NCI-H1694 treated with DMSO at 0.1 percent for 48 hours (cell line): ENCODE measurements at places on chromosomes 1 and 21.

- no peak for DNase-seq
Measured at GRCh38 chr1:90876101-90876500, 145.7 kb downstream of the ZNF644 start.

DNA sequence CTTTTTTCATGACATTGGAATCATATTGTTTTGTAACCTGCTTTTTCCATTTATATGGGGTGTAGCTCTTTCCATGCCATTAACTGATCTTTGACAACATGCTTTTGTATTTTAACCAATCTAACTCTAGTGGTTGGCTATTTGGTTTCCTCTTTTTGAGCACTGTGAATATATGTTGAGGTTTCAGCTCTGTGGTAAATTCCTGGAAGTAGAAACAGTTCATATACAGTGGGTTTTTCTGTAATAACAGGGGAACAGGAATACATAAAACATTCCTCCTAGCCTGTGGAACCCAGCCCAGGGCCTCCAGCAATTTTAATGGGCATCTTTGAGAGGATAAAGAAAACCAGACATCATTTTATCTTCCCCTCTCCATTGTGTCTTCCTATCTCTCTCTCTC lies 17.4 kb downstream of the AZIN2 start:
- DNase-seq: no peak

- DNase-seq: no peak
Measured at GRCh38 chr21:35207322-35207721, 158.2 kb upstream of the RUNX1 start.

GRCh38 chr1:165367375-165367993 lies 11.0 kb upstream of the LMX1A start:
- peak; percentile 56 for DNase-seq

DNA sequence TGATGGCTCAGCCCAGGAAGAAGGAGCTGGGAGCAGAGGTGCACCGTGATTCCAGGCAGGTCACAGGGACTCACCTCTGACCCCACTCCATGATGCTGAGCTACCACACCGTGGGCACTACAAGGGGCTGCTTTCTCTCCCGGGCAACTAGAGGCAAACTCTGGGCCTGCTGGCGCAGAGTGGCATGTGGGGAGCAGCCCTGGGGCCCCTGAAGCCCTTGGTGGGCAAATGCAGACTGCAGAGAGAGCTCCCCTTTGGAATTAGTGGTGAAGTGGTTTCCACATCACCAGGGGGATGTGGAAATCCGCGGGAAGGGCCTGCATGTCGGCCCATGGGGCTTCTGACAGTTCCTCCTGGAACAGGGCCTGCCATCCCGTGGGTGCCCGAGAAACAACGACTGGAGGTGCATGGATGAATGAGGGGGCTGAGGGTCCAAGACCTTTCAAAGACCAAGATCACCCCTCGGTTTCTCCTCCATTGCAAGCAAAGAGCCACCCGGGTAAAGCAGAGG lies 11.8 kb upstream of the MMEL1 start:
- DNase-seq: no peak

DNA sequence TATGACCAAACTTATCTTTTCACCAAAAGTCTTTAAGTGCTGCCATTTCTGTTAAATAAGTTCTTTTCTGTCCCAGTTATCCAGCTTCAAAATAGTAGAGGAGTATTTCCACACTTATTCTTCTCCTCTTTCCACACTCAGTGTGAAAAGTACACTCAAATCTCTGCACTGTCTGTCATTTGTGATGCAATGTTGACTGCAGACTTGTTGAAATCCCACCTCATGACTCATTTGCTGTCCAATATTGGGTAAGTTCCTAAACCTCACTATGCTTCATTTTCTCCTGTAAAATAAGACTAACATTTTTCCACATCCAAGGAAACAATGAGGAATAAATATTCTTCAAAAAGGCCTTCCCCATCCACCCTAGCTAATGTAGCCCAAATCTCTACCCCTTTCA lies 17.5 kb downstream of the LRRIQ3 start:
- no peak for DNase-seq

GRCh38 chr1:182875889-182876288 lies 36.7 kb downstream of the DHX9 start:
- no peak for DNase-seq

DNA sequence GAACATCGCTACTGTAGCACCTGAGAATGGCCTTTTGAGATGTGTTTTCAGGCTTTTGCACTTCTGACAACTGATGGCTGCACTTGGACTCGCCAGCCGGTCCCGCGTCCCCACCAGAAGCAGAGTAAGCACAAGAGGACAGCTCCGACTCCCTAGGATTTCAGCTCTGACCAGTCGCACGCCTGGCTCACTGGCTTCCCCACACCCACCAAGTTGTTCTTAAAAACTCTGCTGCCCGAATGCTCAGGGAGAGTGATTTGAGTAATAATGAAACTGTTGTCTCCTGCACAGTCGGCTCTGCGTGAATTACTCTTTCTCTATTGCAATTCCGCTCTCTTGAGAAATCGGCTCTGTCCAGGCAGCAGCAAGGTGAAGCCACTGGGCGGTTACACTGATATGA lies 40.2 kb upstream of the NLRP3 start:
- DNase-seq: no peak

GRCh38 chr1:107262467-107263286 lies 121.8 kb downstream of the NTNG1 start:
- no peak for DNase-seq

DNA sequence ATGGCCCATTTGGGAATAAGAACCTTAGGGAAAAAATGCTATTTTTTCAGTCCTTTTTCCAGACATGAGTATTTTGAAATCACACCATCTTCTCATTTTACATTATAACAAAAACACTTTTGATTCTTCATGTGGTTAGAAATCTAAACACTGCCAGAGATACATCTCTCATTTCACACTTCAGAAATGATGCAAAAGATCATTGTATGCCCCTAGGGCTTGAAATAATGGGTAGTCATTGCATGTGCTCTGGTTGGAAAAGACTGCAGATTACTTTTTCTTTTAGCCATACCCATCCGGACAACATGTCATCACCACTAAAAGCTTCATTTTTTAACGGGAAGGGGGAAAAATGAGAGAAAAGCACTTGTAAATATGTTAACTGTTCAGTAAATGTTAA lies 1152.2 kb upstream of the ADGRL4 start:
- no peak for DNase-seq

- no peak for DNase-seq
Measured at GRCh38 chr1:51000160-51000559, 30.1 kb downstream of the CDKN2C start.

GRCh38 chr21:43712268-43712942 lies 6.5 kb upstream of the PDXK start:
- DNase-seq: no peak

DNA sequence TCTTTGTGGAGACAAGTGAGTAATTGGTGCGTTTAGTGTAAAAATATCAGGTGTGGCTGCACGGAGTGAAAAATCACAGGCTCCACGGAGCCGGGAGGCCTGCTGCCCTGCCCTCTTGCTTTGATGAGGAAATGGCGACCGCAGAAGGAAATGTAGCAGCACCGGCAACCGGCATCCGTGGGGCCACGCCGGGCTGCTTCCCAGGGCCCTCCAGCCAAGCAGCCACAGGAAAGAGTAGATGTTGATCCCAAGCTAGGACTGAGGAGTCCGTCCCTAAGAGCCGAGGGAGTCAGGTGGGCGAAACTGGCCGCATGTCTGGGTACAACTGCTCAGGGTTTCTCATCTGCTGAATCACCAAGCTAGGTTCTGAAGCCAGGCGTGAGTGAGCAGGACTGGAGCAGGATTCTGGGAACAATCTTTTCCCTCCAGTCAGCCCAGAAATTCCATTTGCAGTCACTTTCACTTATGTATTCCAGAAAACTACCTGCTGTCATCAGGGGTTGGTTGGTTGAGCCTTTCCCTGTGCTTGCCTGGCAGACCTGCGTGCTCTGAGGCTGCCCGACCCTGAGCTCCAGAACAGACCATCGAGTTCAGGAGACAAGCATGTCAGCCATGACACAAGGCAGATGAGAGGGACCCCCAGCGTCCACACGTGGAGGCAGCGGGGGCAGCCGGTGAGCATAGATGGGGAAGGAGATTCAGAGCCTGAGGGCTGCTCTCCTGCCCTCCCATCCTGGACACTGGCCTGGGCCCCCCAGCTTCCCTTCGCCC lies 5.8 kb upstream of the ITGB2 start:
- DNase-seq: no peak

- no peak for DNase-seq
Measured at GRCh38 chr21:42404539-42404938, 837 bp downstream of the UBASH3A start.

DNA sequence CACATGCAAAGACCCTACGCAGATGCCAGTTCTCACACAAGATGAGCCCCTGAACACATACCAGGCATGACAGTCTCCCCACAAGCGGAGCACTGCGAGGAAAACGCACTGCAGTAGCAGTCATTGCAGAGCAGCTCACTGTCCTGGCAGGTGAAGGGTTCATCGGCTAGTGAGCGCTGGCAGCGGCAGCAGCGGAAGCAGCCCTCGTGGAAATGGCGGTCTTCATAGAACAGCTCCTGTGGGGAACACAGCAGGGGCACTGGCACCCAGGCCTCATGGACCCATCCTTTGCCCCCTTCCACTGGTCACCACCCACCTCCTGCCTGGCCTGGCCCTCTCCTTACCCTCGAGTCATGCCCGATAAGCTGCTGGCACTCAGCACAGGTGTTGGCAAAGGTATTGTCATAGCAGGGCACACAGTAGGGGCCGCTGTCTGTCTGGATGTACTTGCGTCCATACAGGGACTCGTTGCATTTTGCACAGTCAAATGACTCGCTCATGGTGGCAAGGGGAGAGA lies 6.3 kb downstream of the FHL3 start:
- DNase-seq: no peak

DNA sequence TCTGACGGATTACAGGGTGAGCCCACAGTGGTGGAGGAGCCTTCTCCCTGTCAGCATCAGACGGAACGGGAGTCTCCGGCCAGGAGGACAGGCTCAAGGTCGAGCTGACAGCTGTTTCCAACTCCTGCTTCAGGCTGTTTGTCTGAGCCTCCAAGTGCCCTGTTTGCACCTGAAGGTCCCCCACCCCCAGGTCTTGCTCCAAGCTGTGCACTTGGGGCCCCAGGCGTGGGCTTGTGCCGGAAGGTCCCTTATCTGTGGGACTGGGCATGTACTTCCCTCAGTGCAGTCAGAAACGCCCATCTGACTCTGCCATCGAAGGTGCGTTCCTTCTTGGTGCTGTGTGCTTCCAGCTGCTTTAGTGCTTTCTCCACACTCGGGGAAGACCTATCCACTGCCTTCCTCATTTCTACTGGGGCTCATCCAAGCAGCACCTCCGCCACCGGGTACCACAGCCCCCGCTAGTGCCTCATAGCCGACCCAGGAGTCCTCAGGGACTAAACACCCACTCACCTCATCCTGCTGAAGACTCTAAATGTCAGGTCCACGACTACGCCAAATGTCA lies 29.5 kb upstream of the CR2 start:
- no peak for DNase-seq

DNA sequence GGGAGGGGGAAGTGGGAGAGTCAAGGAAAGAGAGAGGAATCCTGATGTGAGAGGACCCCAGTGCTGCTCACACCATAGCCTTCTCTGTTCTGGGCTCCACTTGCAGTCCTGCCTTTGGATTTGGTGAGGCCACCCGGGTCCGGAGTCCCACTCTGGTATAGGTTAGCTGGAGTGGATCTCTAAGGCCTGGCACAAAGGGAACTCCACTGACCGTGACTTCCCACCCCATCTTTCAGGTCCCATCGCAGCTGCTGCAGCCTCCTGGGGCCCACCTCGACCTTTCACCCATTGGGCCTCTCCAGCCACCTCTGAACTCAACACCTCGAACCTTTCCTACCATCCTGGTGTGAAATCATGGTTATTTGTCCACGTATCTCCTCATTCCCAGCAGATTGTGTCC lies 324.4 kb downstream of the MATN1 start:
- no peak for DNase-seq

- DNase-seq: no peak
Measured at GRCh38 chr1:203518541-203518940, 24.6 kb downstream of the OPTC start.

DNA sequence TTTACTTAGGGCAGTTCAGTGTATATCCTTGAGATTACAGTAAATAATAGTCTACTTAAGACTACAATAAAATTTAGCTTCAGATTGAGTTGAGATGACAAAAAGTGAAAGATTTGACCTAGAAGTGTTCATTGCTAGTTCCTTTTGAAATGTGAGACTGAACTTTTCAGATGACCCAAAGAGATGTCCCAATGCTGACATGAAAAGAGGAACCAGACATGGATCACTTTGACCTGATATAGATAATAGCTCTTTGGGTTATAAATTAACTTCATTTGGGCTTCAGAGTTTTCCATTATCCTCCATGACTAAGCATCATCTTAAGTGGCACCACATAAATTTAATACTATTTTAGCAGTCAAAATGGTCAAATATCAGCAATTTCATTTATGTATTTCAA lies 25.7 kb upstream of the OR10J5 start:
- DNase-seq: no peak

DNA sequence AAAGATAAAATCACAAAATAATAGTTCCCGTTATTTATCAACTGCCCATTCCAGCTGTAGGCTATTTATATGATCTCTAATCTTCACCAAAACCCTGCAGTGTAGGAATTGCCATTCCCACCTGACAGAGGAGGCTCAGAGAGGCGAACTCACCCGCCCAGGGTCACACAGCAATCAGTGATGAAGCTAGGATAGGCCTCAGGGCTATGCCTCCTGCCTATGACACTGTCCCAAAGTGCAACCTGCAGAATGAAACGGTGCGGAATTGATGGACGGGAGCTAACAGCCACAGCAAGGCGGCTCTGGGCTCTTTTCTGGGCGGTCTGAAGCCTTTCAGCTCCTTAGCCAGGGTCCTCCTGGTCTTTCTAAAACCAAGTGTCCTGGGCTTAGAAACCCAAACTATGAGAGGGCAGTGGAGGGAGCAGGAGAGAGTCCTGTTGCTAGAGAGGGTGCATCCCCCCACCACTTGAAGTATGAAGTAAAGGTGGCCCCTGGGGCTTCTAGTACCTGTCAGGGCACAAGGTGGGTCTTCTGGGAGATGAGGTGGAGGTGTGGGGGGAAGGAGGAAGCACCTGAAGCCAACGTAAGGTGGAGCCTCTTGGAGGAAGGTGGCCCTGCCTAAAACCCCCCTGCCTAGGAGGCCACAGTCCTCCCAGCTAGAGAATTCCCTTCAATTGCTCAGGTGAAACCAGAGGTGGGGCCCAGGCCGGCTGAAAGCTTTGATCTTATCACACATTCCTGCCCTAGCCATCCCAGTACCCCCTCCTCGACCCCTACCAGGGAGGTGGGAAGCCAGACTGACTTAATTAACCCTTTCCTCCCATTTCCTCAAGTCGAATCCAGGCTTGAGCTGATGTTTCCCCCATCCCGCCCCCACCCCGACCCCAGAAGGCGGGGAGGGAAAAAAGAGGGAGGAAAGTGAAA lies 14.8 kb downstream of the HSPG2 start:
- DNase-seq: no peak

- DNase-seq: no peak
Measured at GRCh38 chr1:205069371-205070125, 14.7 kb downstream of the TMEM81 start.

DNA sequence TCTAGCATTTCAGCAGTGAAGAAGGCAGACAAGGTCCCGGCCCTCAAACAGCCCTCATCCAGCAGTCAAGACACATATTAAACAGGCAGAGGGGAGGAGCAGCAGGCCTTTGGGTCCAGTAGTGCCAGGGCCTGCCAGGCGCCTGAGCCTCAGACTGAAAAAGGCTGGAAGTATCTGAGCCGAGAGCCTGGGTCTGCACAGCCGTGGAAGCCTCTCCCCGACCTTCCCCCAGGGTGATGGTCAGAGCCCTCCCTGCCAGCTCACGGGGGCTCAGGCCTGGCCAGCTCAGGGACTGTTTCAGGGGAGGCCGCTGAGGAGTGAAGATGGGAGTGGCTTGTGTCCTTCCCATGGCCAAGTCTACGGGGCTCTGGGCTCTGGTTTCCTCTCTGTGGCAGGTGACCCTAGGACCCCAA lies 565.2 kb downstream of the PTPRU start:
- no peak for DNase-seq

GRCh38 chr1:53982763-53983104 lies 35.3 kb downstream of the LDLRAD1 start:
- no peak for DNase-seq
